ENCODE measurements at places on chromosomes 5 and 9.

DNA sequence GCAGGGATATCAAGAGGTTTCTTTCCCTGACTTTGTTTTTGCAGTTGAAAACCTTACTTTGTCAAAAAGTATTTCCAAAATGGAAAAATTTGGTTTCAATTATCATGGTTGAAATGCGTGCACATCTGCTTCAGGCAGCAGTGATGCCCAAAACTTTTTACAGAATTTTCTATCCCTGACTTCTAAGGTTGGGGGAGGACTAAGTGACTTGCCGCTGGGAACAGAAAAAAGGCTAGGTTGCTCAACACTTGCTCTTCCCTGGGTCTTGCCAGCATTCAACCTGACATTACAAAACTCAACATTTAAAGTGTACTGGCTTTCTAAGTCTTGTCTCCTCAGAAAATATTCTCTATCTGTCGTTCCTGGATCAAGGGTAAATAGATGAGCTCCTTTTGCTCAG is 4.7 kb downstream of the KLHL3 start:
- no peak for DNase-seq

DNA sequence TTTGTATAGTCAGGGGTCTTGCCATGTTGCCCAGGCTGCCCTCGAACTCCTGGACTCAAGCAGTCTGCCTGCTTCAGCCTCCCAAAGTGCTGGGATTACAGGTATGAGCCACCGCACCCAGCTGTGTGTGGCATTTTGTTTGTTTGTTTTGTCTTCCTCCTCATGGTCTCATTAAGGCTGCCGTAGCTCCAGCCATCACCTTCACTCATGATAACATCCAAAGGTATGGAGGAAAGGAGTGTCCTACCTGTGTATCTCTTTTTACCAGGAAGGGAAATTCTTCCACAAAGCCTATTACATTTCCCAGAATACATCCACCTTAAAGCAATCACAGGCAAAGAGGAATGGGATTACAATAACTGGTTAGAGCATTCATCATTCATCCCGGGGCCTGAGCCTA is 27.2 kb downstream of the LSM11 start:
- DNase-seq, result no peak

DNA sequence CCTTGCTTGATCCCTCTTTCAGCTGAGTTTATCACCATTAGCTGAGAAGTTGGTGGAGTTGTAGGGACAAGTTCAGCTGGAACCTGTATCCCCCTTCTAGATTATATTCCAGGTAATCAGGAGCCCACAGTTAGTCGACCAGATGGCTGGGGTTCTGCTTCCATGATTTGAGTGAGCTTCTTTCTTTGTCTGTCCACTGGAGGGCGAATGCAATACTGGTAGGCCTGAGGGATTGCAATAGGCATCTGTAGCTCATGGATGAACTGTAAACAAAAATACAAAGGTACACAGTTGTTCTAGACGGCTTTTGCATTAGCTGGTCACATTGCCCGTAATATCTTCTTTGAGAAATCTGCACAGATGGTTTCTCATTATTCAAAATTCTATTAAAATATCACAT is 88.9 kb downstream of the PCSK5 start:
- DNase-seq, result no peak

- no peak for DNase-seq
Measured at GRCh38 chr5:130805036-130805435, 360.0 kb downstream of the HINT1 start.

GRCh38 chr5:122301016-122301415 is 11.0 kb upstream of the SNCAIP start:
- no peak for DNase-seq

Measured in NCI-H1417 treated with DMSO at 0.1 percent for 48 hours (cell line).